ENCODE measurements at places on chromosomes 2 and 18. TPM values are rescaled to one million over a fixed set of nuclear protein-coding genes. Genes with fewer than 3 reads are reported as not detected.
A peak's percentile ranks its signal among the peaks of the same experiment; 100 is the strongest.

GRCh38 chr2:99156891-99157290 lies 2.1 kb downstream of the LIPT1 start:
- no peak for DNase-seq

DNA sequence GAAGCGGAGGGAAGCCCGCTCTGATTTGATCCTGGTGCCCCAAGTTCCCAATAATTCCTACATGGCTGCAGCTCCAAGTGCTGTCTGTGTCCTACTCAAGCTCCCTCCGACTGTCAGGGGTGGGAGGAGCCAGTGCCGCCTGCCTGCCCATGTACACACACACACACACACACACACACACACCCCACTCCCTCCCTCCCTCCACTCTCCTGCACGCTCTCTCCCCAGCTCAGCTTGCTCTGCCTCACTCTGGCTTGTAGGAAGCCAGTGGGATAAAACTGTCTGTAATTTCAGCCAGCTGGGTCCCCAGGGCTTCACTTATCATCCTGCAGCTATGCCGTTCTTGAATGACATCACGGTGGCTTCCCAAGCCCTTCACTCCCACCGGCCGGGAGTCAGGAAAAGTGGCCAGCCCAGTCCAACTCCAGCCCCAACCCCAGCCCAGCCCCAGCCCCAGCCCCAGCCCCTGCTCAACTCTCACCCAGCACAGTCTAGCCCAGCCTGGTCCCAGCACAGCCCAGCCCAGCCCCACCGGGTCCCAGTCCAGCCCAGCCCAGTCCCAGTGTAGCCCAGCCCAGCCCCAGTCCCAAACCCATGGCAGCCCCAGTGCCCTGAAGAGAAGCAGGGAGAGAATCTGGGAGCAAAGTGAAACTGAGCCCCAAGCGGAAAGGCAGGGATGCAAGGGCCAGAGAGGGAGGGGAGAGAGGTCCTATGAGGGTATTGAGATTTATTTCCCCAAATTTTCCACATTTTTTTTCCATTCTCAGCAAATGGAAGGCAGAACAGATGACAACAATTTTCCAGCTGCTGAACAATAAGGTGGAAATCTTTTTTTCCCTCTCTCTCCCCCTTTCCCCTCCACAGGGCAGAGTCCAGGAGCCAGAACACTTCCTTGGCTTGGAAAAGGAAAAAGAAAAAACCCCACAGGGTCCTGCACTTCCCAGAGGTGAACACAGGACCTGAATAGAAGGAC lies 144.0 kb downstream of the TNS1 start:
- DNase-seq, result no peak

DNA sequence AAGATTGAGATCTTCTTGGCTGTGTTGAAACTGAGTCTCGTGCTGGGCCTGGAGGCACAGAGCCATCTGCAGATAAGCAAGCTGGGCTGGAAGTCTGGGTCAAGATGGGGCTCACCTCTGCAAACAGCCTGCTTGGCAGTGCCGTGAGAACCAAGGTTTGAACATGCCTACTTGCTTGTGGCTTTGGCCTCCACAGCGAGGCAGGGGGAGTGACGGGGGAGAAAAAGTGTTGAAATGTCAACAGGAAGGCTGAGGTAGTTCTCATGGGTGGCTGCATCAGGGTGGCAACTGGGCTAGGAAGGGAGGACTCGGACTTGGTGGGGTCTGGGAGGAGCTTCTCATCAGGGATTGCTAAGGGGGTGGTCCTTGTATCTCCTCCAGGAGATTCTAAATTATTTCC lies 99.7 kb downstream of the THNSL2 start:
- no peak for DNase-seq

GRCh38 chr2:158174495-158174894 lies 72.8 kb downstream of the UPP2 start:
- no peak for DNase-seq

- DNase-seq, result no peak
Measured at GRCh38 chr2:164625378-164625971, 4.2 kb upstream of the GRB14 start.

DNA sequence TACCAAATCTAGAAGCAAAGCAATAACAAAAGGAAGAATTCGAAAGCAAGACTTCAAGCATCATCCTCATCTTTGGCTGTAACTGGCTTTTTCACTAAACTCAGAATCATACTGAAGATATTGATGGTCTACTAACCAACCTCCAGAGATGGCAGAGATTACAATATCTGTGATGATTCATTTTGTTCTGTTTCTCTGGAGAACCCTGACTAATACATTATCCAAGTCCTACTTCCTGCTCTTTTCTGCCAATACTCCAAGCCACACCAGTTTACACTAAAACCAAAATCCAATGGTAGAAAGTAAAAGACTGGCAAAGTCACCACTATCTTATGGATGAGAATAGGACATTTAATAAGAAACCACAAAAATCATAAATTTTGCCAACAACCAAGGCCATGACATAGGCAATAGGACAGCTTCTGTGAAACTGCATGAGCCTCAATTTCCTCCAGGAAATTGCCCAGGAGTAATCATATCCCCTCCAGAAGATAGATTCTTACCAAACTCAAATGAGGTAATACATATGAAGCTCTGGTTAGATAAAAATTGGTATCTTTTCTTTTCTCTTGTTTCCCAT lies 159.8 kb downstream of the METTL4 start:
- no peak for DNase-seq

GRCh38 chr18:73043211-73043610 lies 175.4 kb upstream of the NETO1 start:
- no peak for DNase-seq

GRCh38 chr2:151481744-151482143 lies 72.0 kb downstream of the RIF1 start:
- DNase-seq, result no peak

GRCh38 chr2:196719110-196719872 lies 79.8 kb downstream of the CCDC150 start:
- no peak for DNase-seq

GRCh38 chr2:143847257-143847656 lies 672.7 kb downstream of the ZEB2 start:
- no peak for DNase-seq

- no peak for DNase-seq
Measured at GRCh38 chr2:9658972-9659371, 28.2 kb upstream of the YWHAQ start.

DNA sequence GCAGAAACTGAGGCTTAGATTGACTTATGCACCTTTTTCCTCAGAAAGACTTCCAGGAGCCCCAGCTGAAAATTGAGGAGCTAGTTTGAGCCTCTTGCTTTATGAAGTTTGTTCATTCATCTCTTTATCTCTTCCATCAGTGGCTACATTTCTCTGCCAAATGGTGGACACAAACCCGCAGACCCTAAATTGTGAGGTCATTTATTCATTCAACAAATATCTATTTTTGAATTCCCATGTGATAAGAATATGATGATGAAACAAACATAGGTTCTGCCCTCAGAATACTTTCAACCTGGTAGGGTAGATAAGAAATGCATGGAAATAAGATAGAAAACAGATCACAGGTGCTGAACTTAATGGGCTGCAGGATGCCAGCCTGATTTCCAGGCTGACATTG lies 309.4 kb downstream of the TNS1 start:
- no peak for DNase-seq

DNA sequence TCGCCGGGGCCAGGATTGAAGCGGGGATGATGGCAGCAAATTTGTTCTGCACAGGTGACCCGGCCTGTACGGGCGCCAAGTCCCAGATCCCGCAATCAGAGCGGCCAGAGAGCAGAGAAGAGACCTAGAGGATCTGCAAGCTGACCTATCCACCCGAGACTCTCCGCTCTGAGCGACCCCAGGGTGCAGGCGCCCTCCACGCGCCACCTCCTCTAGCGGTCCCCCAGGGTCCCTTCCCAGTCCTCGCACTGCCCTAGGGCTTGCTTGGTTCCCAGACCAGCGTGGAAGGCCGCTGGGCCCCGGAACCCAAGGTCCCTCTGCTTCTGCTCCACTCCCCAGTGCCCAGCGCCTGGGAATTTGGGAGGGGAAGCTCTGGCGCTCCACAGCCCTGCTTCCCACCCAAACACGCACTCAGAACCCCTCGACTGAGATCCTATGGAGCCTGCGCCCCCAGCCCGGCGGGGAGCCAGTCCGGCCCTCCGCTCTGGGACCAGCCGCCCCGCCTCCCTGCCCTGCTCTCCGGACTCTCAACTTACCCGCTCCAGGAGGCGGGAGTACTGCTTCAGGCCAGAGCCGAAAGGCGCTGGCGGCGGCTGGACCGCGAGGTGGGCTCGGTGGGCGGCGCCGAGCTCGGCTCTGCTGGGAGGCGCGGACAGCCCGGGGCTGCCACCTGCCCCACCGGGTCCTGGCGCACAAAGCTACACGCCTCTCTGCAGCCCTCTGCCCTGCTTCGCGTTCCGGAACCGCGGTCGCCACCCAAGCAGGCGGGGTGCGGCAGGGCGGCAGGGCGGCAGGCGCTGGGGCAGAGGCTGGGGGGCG lies 3.0 kb upstream of the SIX3 start:
- no peak for DNase-seq

GRCh38 chr18:36582988-36583745 lies 245.6 kb downstream of the TPGS2 start:
- no peak for DNase-seq

- peak; percentile 55 for DNase-seq
Measured at GRCh38 chr2:160062292-160063005, at the start of gene PLA2R1. Gene PLA2R1 (minus strand): TSS chr2:160062615. CDS start chr2:160062403, 212 bp downstream.

GRCh38 chr2:15594291-15595256 lies 2.9 kb downstream of the DDX1 start:
- no peak for DNase-seq

DNA sequence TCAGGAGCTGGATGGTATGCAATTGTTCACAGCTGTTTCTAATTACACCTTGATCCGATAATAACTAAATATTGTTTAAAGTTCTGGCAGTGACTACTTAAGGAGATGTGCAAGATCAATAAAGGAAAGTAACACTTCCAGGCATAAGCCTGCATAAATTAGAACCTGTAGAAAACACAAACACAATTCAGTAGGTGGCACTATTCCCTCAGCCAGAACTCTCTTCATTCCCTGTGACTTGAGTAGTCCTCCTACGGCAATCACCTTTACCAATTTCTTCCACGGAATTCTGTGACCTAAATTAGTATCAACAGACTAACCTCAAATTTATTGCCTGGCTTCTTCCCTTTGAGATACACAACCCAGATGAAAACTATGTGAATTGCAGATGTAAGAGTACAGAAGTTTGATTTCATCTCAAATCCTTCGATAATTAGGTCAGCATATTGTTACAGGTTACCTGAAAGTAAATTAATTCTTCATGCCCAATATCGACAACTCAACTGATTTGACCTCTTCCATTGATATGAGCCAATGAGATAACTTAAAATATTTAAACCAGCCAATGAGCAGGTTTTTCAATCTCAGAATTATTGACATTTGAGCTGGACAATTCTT lies 137.8 kb downstream of the PID1 start:
- DNase-seq, result no peak

DNA sequence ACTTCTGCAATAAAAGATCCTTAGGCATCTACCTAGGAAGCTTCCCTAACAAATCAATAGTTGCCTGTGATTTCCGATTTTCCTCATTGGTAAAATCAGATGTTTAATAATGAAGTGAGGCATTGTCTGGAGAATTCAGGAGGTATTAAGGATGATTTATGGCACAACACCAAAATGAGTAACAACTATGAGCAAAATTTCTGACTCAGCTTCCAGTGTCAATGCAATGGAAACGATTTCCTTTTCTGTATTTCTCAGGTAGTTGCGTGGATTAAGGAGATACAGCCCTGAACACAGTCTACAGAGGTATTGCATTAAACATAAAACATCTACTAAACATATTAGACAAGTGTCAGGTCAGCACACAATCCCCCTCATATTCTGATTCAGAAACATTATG lies 99.5 kb downstream of the EPB41L3 start:
- DNase-seq, result no peak

DNA sequence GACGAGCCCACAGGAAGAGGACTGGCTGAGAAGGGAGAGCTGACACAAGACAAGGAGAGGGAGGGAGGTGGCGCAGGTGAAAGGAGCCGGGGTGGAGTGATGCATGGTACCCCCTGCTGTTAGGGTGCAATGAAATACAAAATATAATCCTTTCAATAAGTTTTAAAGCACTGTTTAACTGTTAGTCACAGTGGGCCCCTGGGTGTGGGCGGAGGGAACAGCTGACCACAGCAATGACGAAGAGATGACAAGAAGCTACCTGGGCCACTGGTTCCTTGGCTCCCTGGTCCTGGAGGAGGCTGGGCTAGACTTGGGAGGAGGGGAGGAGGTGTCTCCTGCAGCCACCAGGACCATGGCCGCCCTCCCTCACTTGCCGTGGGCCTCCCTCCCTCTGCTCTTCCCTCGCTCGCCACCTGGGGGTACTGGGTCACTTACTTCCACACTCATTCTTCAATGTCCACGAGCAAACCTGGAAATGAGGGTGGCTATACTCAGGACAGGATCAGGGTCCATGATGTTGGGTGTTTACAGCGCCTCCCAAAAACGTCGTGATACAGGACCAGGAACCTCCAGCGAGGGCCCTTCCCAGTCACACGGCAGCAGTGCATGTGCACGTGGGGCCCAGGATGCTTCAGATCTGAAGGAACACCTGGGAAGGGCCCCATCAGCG lies 196.1 kb downstream of the ANKRD30B start:
- DNase-seq, result no peak

DNA sequence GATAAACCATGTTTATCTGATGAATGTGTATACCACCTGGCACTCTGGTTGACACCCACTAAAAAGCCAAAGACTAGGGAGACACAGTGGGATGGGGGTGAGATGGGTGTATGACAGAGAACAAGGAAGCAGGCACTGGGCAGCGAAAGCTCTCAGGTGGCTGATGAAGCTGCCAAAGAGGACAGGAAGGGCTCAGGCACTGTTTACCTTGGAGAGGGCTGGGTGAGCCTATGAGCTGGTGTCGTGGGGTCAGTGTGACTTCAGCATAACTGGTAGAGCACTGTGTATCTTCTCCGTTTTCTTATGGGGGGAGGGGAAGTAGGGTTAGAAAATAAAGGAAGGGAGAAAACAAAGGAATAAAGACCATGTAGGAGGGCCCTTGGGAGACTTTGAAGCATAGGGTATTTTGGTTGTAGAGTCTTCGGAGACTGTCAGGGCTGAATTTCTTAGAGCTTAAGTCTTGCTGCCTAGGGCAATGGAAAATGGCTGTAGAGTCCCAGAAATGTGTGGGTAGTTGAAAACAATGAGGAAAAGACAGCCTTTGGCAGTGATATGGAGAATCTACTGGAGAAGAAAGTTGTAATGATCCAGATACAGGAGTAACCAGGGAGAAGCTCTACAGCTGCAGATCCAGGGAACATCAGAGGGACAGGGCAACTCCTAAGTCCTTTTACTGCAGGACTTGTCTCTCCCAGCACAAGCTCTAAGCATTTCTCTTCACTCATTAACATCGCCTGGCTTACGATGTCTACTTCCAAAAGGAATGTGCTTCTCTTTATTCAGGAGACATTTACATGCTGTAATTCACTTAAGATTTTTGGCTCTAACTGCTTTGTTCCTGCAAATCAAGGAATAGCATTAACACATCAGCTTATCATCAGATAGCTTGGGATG lies 120.0 kb downstream of the AQP4 start:
- DNase-seq, result no peak

Gene SPP2
- not detected for total RNA-seq

Gene RGPD4
- total RNA-seq, result not detected

Gene RNU2-63P
- 34.9 TPM for total RNA-seq

Gene MAB21L4
- total RNA-seq, result not detected

Gene TMEM182
- total RNA-seq, result 4.0 TPM

Gene CSRNP3
- not detected for total RNA-seq

Gene CCDC102B
- 1.1 TPM for total RNA-seq

Measured in activated CD4-positive, alpha-beta T cell treated with anti-CD3 and anti-CD28 coated beads, Interleukin-2, amount 10 ng/mL, durations not matched to agents 24 days and 14 days (primary cell).